GM18507 (cell line): ENCODE measurements at places on chromosomes 3 and 15.

- DNase-seq = no peak
These were observed 10.2 kb upstream of the FAH start for GRCh38 chr15:80142646-80143045.

GRCh38 chr3:143848704-143849103 is 436 bp upstream of the SLC9A9 start:
- DNase-seq = no peak

GRCh38 chr3:182303169-182303568 is 490.1 kb upstream of the ATP11B start:
- no peak for DNase-seq

GRCh38 chr3:29451920-29452319 is 171.0 kb downstream of the RBMS3 start:
- no peak for DNase-seq

GRCh38 chr3:13707456-13707855 is 158.5 kb downstream of the FBLN2 start:
- no peak for DNase-seq

GRCh38 chr3:197600796-197601565 is 45.2 kb upstream of the BDH1 start:
- no peak for DNase-seq

DNA sequence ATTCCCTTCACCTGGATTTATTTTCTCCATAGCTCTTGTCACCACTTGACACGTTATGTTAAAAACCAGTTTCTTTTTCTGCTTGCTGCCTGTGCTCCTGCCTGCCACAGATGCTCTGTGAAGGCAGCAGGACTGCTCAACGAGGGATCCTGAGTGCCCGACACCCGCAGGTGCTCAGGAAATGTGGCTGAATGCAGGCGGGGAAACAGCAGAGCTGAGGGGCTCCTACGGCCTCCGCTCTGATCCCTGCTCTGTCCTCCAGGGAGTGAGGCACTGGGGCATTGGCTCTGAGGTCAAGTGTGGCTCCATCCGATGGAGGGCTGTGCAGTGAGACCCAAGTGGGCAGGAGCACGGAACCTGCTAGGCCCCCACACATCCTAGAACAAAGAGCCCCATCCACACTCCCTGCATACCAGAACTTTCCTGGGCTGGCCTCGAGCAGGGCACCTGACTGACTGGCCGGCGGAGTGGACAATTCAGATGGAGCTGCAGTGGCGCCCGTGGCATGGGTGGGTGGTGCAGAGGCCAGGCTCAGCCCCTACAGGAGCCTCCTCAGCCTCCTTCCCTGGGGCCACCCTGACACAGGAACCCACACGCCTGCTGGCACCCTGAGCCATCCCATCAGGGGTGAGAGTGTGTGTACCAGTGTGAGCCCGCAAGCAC is 27.9 kb downstream of the IQSEC1 start:
- no peak for DNase-seq

DNA sequence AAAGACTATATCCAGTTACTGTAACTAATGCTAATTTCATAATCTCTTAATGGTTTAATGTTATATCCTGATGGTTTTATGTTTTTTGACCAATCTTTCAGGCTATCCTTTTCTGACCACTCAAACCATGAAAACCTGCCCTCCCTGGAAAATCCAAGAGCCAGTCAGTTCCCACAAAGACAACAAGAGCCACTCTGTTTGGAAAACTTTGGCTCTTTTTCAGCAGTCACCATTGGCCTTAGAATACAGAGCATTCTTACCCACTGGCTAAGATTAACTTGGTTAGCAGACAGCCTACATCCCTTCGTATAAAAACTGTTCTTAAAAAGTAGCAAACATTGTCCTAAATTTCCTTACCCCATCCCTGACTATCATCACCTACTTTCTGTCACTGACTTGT is 32.9 kb downstream of the ALCAM start:
- DNase-seq = no peak

DNA sequence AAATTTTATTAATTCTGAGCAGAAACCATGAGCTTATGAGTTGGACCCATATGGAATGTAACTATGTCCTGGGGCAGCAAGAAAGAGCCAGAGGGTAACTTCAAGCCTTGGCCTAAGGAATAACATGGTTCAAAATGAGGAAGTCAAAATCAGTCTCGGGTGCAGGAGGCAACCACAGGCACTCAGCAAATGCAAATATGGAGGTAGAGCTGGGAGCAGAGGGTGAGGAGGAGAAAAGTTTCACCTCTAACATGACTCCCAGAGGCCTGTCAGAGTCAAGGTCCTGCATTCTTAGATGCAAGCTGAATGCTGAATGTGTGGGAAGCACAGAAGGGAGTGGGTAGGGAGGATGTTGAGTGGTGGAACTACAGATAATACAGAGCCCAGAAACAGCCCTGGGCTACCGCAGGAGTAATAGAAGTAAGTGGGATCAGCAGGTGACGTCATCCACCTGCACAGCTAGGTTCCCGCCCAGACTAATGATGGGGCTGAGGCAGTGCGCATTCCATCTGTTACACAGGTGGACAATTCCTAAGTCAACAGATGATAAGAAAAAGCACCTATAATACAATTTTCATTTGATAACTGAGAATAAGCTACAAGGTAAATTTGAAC is 279.8 kb upstream of the ARRDC4 start:
- DNase-seq = no peak

- no peak for DNase-seq
These were observed 328.0 kb downstream of the NLGN1 start for GRCh38 chr3:173725507-173725906.

DNA sequence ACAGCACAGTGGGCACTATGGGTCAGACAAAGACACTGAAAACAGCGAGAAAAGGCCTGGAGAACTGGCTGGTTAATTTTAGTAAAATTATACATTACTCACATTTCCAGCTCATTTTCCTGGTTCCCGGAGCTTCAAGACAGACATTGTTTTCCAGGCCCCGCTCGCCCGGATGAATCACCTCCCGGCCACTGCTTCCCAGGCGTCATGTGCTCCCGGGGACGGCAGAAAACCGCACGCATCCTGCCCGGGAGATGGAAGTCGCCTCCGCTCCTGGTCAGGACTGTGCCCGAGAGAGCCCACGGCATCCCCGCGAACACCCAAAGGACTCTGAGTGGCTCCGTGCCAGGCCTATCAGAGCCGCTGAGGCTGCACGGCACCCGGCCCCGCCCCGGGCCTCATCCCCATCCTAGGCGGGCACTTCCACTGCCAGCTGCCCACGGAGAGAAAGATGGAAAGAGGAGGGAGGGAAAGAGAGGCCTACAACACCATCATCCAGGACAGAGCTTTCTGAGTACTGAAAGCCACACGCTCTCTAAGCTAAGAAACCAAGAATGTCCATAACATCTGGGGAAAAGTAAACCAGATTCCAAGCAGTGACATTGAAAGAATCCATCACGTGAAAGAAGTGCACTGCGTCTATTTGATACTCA is 75.1 kb downstream of the VGLL4 start:
- DNase-seq = no peak

- DNase-seq = no peak
These were observed 61.1 kb upstream of the UNC13C start for GRCh38 chr15:53917109-53917508.
